SJCRH30 (cell line): ENCODE measurements at places on chromosomes 11 and 22.

DNA sequence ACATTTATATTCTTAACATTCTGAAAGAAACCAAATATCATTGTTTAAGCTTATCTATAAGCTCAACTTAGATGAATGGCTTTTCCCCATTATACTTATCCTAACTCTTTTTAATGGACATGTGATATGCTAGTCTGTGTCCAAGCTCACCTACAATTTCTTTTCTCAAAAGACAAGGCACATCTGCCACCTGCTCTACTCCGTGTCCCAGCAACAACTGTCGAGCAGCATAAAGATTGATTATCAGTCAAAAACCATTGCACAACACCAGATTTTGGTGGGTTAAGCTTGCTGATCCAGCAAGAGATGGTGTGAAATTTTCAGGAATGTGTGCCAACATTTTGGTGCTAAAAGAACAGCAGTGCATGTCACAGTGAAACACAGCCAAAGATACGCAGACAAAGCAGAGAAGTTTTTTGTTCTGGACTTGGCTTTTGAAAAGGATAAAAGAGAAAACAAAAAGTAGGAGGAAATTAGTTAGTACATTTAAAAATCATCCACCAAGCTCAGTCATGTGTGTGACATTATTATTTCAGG lies 65.8 kb downstream of the DCDC1 start:
- H3K36me3 ChIP-seq, result no peaks in the 10 kb centered on the region
- no peak overlapping the region for H3K27ac ChIP-seq
- DNase-seq, result no peak
- no peak overlapping the region for H3K4me3 ChIP-seq

- peaks cover 62% of the 10 kb centered on the region for H3K36me3 ChIP-seq
- no peaks in the 10 kb centered on the region for H3K27me3 ChIP-seq
- H3K4me1 ChIP-seq, result peaks cover 4% of the 10 kb centered on the region
- peak overlapping the region; percentile 36 for H3K27ac ChIP-seq
Observed at GRCh38 chr11:8689726-8690255, 7.2 kb downstream of the RPL27A start.

- H3K27ac ChIP-seq, result no peak overlapping the region
- no peak for DNase-seq
- no peak overlapping the region for H3K4me3 ChIP-seq
- H3K4me1 ChIP-seq, result no peaks in the 10 kb centered on the region
Observed at GRCh38 chr11:64638018-64638665, 47.1 kb downstream of the SLC22A12 start.

DNA sequence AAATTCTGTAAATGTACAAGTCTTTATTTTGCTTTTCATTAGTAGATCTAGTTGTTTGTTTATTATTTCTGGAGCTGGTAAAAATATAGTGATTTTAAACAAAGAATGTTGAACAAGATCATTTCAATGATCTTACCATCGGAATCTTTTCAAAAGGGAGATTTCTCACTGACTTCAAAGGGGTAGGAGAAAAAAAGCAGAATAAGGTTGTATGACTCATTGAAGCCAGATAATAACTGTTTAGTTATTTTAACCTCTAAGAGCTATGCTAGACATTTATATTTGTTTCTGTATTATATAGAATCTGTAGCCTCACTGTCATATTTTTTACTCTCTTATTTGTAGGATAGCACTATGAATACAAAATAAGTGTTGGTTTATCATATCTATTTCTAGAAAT lies 8.1 kb upstream of the PDE3B start:
- no peak for DNase-seq
- no peak overlapping the region for H3K4me3 ChIP-seq
- peaks cover 9% of the 10 kb centered on the region for H3K36me3 ChIP-seq
- no peaks in the 10 kb centered on the region for H3K27me3 ChIP-seq
- no peaks in the 10 kb centered on the region for H3K4me1 ChIP-seq

GRCh38 chr11:85086504-85087284 lies 540.5 kb downstream of the DLG2 start:
- no peak overlapping the region for H3K4me3 ChIP-seq
- no peaks in the 10 kb centered on the region for H3K27me3 ChIP-seq
- no peaks in the 10 kb centered on the region; the same call in 1 of the 2 replicates for H3K36me3 ChIP-seq

- H3K4me3 ChIP-seq, result no peak overlapping the region
- 0 out of 2 replicates have a peak overlapping the region, but pooled peaks have one; percentile 55 for H3K27ac ChIP-seq
- H3K36me3 ChIP-seq, result no peaks in the 10 kb centered on the region
- no peaks in the 10 kb centered on the region for H3K27me3 ChIP-seq
Observed at GRCh38 chr11:119377112-119377901, 4.2 kb downstream of the USP2 start.

DNA sequence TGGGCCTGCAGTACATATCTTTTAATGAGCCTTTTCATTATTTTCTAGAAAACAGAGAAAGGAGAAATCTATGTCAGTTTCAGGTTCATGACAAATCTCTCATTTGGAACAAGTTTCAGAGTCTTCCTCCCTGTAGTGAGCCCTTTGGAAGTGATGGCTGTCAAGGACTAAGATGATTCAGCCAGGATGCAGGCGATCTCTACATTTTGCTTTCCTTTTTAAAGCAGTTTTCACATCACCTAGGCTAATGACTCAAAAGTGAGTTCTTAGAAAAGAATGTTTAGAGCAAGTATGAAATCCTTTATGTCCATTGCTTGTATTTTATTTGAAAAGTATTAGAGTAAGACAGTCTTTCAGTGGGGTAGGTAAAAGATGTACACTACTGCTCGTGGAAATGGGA lies 130.1 kb downstream of the TRPC6 start:
- H3K4me3 ChIP-seq, result no peak overlapping the region
- DNase-seq, result no peak
- H3K27me3 ChIP-seq, result no peaks in the 10 kb centered on the region

- peak; percentile 69 for DNase-seq
- H3K4me3 ChIP-seq, result peak overlapping the region; percentile 26
- H3K36me3 ChIP-seq, result no peaks in the 10 kb centered on the region
- no peaks in the 10 kb centered on the region for H3K27me3 ChIP-seq
- H3K27ac ChIP-seq, result no peak overlapping the region
Observed at GRCh38 chr11:116791002-116791812, 472 bp downstream of the APOA5 start.

DNA sequence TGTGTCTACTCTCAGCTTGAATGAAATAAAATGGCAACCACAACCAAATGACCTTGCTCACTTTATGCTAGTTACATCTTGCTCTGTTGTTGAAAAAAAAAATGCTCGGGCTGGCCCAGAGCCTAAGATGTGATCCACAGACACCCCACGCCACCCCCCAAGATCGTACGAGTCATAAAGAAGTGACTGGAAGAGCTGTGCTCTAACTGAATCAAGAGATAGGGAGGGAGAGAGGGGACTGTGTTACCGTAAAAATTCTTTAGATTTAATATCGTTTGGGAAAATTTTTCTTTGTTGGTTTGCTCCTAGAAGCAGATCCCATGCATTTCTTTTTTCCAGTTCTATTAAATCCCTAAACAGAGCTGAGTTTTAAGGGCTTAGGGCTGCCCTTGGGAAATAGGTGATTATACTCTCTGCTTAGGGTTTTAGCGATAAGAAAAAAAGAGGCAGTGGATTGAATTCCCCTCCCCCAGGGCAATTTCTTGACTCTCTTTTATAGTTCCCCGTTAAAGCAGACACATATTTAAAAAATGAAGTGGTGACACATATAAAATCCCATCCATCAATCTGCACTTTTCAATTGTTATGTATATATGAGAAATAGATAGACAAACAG lies 14.5 kb downstream of the MAML2 start:
- peaks cover 16% of the 10 kb centered on the region; the same call in 1 of the 2 replicates for H3K4me1 ChIP-seq
- H3K27ac ChIP-seq, result peak overlapping the region; percentile 18; the same call in 1 of the 2 replicates
- H3K36me3 ChIP-seq, result no peaks in the 10 kb centered on the region
- no peaks in the 10 kb centered on the region for H3K27me3 ChIP-seq
- H3K4me3 ChIP-seq, result peak overlapping the region; percentile 31
- DNase-seq, result no peak

- no peak overlapping the region for H3K27ac ChIP-seq
Observed at GRCh38 chr11:2390725-2391151, 9.8 kb upstream of the TSSC4 start.

DNA sequence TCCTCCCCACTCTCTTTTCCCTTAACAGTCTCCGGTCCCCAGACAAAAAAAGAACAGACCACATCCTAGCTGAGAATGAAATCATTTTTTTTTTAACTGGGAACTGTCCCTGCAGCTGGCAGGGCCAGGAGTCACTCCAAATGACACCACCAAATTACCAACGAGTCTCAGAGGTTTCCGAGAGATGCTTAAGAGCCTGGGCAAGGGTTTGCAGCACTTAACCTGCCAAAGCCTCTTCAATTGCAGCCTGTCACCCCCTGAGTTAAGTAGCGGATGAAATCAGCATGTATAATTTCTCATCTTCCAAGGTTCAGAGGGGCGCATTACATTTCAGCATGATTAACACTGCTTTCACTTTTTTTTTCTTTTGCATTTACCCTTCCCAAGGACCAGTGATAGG lies 71.8 kb downstream of the TENM4 start:
- DNase-seq, result no peak
- no peak overlapping the region for H3K4me3 ChIP-seq
- H3K27me3 ChIP-seq, result no peaks in the 10 kb centered on the region
- H3K4me1 ChIP-seq, result no peaks in the 10 kb centered on the region
- no peaks in the 10 kb centered on the region for H3K36me3 ChIP-seq
- no peak overlapping the region for H3K27ac ChIP-seq

DNA sequence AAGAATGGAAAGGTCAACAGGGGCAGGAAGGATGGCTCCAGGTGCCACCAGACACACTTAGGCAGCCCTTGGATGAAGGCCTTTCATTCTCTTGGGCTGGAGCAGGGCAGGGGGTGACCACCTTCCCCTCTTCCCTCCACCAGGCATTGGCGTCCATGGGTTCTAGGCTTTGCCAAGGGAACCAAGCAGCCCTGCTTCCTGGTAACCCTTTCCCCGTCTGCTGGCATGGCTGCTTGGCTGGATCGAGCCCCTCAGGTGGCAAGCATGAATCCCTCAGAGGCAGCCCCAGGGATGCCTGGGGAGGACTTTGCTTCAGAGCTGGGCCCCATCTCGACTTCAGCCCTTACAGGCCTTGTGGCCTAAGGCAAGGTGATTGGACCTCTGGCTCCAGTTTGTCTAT lies 185.1 kb upstream of the SYT13 start:
- no peak overlapping the region for H3K27ac ChIP-seq
- no peak for DNase-seq
- H3K4me3 ChIP-seq, result no peak overlapping the region
- H3K4me1 ChIP-seq, result no peaks in the 10 kb centered on the region
- no peaks in the 10 kb centered on the region for H3K36me3 ChIP-seq

- no peaks in the 10 kb centered on the region for H3K36me3 ChIP-seq
- H3K4me3 ChIP-seq, result no peak overlapping the region
- H3K27me3 ChIP-seq, result no peaks in the 10 kb centered on the region
- DNase-seq, result no peak
Observed at GRCh38 chr11:67999704-68000103, 4.2 kb downstream of the UNC93B1 start.

DNA sequence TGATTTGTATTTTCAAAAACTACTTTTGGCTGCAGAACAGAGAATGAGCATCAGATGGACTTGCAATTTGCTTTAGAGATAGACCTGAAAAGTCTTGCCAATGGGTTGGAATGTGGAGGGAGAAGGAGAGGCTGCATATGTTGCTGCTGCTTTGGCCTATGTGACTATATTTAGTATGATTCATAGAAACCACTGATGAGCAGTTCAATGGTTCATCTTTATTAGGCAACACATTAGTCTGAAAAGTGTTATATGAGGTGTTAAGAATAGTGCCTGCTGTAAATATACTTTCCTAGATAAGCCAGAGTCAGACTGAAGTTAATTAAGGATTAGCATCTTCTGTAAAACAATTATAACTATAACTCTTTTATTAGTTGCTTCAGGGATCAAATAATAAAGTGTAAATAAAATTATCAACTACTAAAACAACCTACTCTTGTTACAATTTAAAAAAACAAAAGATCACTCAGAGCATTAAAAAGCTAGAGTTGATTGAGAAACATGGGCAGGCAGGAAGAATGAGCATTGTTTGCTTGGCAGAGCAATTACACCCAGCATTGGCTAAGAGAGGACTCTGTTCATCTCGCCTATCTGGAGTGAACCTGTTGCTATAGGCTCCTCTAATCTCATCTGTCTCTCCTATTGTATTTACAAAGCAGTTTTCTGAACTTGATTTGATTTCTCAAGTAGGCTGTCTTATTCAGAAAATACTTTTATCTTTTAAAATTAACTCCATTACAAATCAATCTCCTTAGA lies 36.3 kb downstream of the HORMAD2 start:
- H3K27me3 ChIP-seq, result no peaks in the 10 kb centered on the region
- H3K36me3 ChIP-seq, result no peaks in the 10 kb centered on the region
- no peak overlapping the region for H3K27ac ChIP-seq
- H3K4me3 ChIP-seq, result no peak overlapping the region
- H3K4me1 ChIP-seq, result no peaks in the 10 kb centered on the region

GRCh38 chr11:113447621-113448315 lies 27.4 kb downstream of the DRD2 start:
- H3K4me1 ChIP-seq, result peaks cover 15% of the 10 kb centered on the region
- H3K36me3 ChIP-seq, result no peaks in the 10 kb centered on the region
- no peak overlapping the region; the same call in 1 of the 2 replicates for H3K4me3 ChIP-seq
- peak; percentile 26 for DNase-seq
- H3K27me3 ChIP-seq, result no peaks in the 10 kb centered on the region

GRCh38 chr22:31155422-31155821 lies 4.6 kb upstream of the RNF185 start:
- no peaks in the 10 kb centered on the region for H3K4me1 ChIP-seq
- H3K4me3 ChIP-seq, result no peak overlapping the region
- no peak overlapping the region for H3K27ac ChIP-seq
- no peak for DNase-seq
- H3K27me3 ChIP-seq, result no peaks in the 10 kb centered on the region

DNA sequence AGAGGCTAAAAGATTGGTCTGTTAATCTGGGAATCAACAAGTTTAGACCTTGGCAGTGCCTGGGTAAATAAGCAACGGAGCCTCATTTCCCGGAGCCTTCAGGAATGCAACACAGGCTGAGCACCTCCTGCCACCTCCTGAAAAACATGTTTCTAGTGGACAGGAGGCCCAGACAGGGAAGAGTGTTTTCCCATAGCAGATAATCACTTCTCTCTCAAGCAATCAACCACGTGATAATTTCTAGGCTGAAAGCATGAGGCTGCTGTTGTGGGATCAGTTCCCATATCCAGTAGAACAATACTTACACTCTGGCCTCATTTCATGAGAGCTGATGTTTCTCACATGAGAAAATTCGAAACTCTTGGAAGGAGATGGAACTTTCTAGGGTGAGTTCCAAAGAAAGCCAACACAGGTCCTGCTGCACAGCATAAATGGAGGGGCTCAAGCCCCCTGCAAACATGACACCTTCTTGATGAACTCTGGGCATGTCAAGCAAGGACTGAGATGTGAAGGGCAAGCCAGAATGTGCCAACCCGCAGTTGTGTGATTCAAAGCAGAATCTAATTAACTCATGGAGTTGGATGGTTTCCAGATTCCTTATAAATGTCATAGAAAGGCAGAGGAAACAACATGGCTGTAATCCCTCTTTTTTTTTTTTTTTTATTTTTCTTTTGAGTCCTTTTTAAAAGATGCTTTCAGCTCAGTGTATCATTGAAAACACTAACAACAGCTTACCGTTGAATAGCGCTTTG lies 228.5 kb upstream of the SESN3 start:
- H3K27me3 ChIP-seq, result no peaks in the 10 kb centered on the region
- H3K4me3 ChIP-seq, result no peak overlapping the region
- no peak overlapping the region for H3K27ac ChIP-seq
- no peaks in the 10 kb centered on the region for H3K36me3 ChIP-seq

GRCh38 chr22:37967147-37967546 lies 13.6 kb downstream of the POLR2F start:
- no peak for DNase-seq
- H3K36me3 ChIP-seq, result peaks cover 15% of the 10 kb centered on the region
- H3K4me1 ChIP-seq, result no peaks in the 10 kb centered on the region
- H3K27ac ChIP-seq, result no peak overlapping the region
